ENCODE measurements at places on chromosomes 4 and X. TPM values are rescaled to one million over a fixed set of nuclear protein-coding genes. Genes with fewer than 3 reads are reported as not detected.

DUSP21 gene
- polyA plus RNA-seq, result not detected

PLP1 gene
- not detected for polyA plus RNA-seq

NPY2R gene
- polyA plus RNA-seq, result not detected

MAGED4 gene
- 29.7 TPM for polyA plus RNA-seq

TEX11 gene
- not detected for polyA plus RNA-seq

ZAR1 gene
- polyA plus RNA-seq, result not detected

MAGEA12 gene
- not detected for polyA plus RNA-seq

CSAG3 gene
- not detected for polyA plus RNA-seq

DNA sequence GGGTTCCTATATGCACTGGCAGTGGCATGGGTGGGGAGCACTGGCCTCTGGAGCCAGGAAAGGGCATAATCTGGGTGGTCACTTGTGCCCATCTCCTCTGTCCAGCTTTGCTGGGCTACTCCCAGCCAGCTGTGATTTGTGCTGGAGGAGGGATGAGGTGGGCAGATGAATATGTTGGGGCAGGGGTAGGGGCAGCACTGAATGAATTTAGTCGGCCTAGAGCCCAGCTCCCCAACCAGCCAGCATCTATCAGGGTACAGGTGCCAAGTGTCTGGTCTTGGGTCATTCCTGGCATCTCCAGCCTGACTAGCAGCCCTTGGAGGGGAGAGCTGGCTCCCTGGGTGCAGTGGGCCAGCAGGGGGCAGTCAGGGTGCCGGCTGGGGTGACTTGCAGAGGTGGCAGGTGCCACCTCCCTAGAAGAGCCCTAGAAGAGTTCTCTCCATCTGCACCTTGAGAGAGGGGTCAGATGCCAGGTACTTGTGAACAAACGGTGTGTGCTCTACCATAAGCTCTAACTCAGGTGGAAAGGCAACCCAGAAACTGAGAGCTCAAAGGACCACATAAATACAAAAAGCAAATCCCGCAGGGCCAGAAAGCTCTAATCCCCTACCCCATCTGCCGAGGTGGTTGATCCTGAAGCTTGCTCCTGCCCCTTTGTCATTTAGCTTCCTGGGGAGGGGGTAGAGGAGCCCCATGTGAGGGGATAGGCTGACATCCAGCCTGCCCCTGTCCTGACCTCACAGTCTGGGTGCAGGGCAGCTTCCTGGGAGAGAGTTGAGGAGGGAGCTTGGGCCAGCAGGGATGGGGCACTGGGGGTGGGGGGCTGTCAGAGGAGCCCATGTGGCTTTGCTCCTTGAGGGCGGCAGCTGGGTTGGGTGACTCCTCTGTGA, 2.2 kb downstream of the SORCS2 start:
- H3K36me3 ChIP-seq, result no peaks in the 10 kb centered on the region
- H3K27ac ChIP-seq, result no peak overlapping the region
- peaks cover 56% of the 10 kb centered on the region for H3K27me3 ChIP-seq
- DNase-seq, result peak; percentile 34

DNA sequence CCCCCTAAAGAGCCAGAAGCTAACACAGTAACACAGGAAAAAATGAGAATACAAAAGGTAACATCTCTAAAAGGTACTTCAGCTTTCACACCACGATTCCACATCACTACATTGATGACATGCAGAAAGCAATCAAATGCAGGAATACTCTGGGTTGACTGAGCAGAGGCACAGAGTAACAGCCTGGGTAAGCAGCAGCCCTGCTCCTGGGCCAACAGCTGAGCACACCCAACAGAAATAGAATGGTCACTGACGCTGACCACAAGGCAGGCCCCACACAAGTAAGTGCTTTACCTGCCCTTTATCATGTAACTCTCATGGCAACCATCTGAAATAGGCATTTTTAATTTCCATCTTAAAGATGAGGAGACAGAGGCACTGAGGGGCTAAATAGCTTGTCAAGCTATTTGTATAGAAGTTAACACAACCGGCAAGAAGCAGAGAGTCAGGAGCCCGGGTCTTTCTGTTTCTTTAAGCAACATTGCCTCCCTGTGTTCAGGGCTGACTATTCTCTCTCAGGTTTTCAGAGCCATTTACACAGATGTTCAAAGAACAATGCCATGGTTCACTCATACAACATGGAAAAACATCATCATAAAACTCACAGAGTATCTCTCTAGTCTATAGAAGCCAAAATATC, 168.9 kb downstream of the ZNF674 start:
- no peaks in the 10 kb centered on the region for H3K27me3 ChIP-seq
- no peaks in the 10 kb centered on the region for H3K36me3 ChIP-seq
- no peak overlapping the region for H3K4me3 ChIP-seq
- no peaks in the 10 kb centered on the region for H3K4me1 ChIP-seq

- no peaks in the 10 kb centered on the region for H3K36me3 ChIP-seq
- DNase-seq, result no peak
- H3K4me1 ChIP-seq, result no peaks in the 10 kb centered on the region
- H3K27ac ChIP-seq, result no peak overlapping the region
Observed at GRCh38 chrX:80576806-80577533, 156.7 kb downstream of the TENT5D start.

DNA sequence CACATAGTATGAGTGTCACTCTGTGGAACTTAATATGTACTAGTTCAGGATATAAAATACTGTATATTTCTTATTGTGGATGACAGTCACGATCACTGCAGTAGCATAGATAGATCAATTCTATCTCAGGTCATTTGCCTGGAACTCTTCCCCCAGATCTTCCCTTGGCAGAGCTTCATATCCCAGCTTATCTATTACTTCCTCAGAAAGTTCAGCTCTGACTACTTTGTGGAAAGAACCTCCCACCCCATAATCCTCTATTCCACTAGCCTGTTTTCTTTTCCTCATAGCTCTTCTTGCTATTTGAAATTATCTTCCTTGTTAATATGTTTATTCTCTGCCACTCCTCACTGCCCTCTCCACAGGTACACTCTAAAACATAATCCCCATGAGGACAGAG, 10.9 kb downstream of the FAM241A start:
- H3K27me3 ChIP-seq, result no peaks in the 10 kb centered on the region
- no peaks in the 10 kb centered on the region for H3K4me1 ChIP-seq
- DNase-seq, result no peak

DNA sequence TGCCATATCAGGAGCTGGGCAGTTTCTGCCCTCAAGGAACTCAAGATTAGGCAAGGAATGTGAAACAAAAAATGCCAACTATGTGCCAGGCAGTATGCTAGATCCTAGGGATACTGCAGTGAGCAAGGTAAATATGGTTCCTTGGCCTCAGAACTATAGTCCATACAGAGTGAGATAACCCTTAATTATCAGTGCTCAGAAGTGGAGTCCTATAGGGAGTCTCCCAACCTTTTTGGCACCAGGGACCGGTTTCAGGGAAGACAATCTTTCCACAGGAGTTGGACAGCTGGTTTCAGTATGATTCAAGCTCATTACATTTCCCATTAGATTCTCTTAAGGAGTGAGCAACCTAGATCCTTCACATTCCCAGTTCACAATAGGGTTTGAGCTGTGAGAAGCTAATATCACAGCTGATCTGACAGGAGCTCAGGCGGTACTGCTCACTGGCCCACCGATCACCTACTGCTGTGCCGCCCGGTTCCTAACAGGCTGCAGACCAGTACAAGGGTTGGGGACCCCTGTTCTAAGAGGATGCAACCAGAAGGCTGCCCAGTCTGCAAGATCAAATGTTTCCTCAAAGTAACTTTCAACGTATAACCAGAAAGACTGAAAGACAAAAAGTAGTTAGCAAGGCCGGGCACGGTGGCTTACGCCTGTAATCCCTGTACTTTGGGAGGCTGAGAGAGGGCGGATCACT, 1.7 kb upstream of the SRP72 start:
- H3K27ac ChIP-seq, result no peak overlapping the region
- H3K4me1 ChIP-seq, result peaks cover 27% of the 10 kb centered on the region
- peaks cover under 1% of the 10 kb centered on the region for H3K36me3 ChIP-seq

DNA sequence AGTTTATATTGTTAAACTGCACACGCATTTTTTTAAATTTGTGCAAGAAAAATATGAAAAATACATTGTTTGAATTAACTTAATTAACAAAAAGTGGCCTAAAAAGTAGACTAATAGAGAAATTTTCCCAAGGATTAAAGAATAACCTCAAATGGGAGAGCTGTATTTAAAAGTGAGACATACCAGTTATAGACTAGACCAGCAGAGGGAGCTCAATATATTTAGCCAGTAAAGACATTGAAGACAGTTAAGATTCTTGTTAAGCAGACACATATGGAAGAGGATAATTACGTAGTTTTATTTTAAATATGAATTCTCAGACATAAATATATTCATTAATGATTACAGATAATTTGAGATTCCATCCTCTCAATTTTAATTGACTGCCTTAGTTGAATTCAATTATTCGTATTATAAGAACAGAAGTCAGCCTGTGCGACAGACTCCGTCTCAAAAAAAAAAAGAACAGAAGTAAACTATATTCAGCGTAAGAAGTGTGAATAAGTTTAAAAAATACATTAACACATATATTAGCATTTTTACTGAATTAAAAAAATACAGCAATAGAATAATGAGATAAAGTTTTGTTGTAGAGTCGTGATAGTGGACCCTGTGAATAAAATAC, 64.8 kb downstream of the GLRA3 start:
- no peaks in the 10 kb centered on the region for H3K4me1 ChIP-seq
- H3K27me3 ChIP-seq, result no peaks in the 10 kb centered on the region
- no peak overlapping the region for H3K27ac ChIP-seq
- peak; percentile 64 for DNase-seq
- no peaks in the 10 kb centered on the region for H3K36me3 ChIP-seq

GRCh38 chr4:121358473-121358872, 22.3 kb downstream of the QRFPR start:
- no peak for DNase-seq
- no peaks in the 10 kb centered on the region for H3K36me3 ChIP-seq
- no peak overlapping the region for H3K4me3 ChIP-seq

DNA sequence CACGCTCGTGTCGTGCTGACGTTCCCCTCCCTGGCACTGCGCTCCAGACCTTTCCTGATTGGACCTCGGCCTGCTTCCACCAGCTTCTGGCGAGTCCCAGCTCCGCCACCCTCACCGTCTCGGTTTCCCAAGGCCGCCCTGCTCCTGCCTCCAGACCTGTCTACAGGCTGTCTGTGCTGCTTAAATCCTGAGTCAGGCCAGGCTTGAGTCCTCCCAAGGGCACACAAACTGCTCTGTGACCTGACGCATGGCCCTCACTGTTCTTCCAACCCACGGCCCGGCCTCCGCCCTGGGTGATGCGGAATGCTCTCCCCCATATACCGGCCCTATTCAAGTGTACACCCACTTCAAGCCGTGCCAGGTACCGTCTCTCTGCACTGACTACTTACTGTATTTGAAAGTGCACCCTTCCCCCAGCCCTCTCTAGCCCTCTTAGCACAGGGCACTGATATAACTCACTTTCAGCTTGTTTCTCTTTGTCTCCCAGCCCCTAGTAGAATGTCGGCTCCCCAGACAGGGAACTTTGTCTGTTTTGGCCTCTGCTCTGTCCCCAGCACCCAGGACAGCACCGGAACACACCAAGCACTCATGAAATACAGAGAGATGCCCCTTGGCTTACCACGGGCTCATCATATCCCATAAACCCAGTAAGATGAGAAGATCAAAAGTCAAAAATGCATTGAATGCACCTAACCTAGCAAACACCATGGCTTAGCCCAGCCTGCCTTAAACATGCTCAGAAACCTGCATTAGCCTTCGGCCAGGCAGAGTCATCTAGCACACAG, 63.1 kb upstream of the AFAP1 start:
- DNase-seq, result peak; percentile 47
- peak overlapping the region; percentile 59 for H3K27ac ChIP-seq
- no peaks in the 10 kb centered on the region for H3K27me3 ChIP-seq
- H3K36me3 ChIP-seq, result no peaks in the 10 kb centered on the region

DNA sequence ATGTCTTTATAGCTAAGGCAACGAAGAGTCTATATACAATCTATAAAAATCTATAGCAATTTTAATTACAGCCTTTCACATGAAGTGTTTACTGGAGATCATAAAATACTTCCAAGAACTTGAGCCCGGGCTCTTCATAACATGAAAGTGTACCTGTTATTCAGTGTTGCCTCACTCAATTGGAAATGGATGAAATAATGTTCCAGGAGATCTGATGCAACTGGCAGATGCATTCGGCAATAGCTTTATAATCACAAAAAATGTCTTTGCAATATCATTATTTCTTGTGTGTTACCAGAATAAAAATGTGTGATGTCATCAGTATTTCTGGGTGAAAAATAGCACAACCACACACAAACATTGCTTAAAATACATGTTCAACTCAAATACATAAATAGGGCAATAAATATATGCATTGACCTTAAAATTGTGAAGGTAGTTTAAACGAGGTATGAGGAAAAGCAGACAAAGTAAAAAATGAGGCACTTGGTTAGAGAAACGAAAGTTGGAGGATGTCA, 1266.8 kb upstream of the PCDH7 start:
- H3K27ac ChIP-seq, result no peak overlapping the region
- no peaks in the 10 kb centered on the region for H3K36me3 ChIP-seq
- no peak overlapping the region for H3K4me3 ChIP-seq
- DNase-seq, result no peak

- no peak overlapping the region for H3K27ac ChIP-seq
- no peaks in the 10 kb centered on the region for H3K36me3 ChIP-seq
- no peak overlapping the region for H3K4me3 ChIP-seq
- no peaks in the 10 kb centered on the region for H3K27me3 ChIP-seq
Observed at GRCh38 chrX:46554942-46555341, 9.7 kb upstream of the ZNF674 start.

DNA sequence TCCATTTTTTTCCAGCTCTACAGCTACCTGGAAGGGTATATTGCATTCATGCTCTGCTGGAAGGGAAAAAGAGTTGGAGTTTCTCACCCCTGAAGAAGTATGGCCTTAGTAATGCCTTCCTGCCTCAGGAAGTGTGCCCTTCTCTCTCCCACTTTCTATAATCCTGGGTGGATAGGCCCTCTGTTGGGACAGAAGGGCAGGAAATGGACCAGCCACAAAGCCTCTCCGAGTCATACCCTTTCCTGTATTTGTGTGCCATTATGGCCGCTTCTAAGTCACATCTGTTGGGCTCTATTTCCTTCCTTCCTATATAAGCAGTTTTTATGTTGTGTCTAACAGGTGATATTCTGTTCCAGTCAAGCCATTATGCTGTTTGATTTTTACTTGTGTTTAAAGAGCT, 74.8 kb upstream of the SMARCA5 start:
- peaks cover 16% of the 10 kb centered on the region for H3K36me3 ChIP-seq
- DNase-seq, result no peak
- no peak overlapping the region for H3K4me3 ChIP-seq
- no peaks in the 10 kb centered on the region for H3K27me3 ChIP-seq
- H3K4me1 ChIP-seq, result no peaks in the 10 kb centered on the region
- no peak overlapping the region for H3K27ac ChIP-seq

GRCh38 chr4:171265190-171265818, 547.9 kb upstream of the GALNTL6 start:
- no peak overlapping the region for H3K4me3 ChIP-seq
- no peaks in the 10 kb centered on the region for H3K27me3 ChIP-seq
- H3K4me1 ChIP-seq, result no peaks in the 10 kb centered on the region
- no peak overlapping the region for H3K27ac ChIP-seq
- no peak for DNase-seq
- no peaks in the 10 kb centered on the region for H3K36me3 ChIP-seq

- H3K27me3 ChIP-seq, result no peaks in the 10 kb centered on the region
- DNase-seq, result no peak
- H3K4me3 ChIP-seq, result no peak overlapping the region
- H3K4me1 ChIP-seq, result peaks cover 17% of the 10 kb centered on the region
- H3K36me3 ChIP-seq, result no peaks in the 10 kb centered on the region
Observed at GRCh38 chr4:121326597-121326996, 54.2 kb downstream of the QRFPR start.
